ENCODE measurements at places on chromosomes 7 and 10.

GRCh38 chr7:158582089-158582456, 5.5 kb downstream of the PTPRN2 start:
- no peak for DNase-seq

DNA sequence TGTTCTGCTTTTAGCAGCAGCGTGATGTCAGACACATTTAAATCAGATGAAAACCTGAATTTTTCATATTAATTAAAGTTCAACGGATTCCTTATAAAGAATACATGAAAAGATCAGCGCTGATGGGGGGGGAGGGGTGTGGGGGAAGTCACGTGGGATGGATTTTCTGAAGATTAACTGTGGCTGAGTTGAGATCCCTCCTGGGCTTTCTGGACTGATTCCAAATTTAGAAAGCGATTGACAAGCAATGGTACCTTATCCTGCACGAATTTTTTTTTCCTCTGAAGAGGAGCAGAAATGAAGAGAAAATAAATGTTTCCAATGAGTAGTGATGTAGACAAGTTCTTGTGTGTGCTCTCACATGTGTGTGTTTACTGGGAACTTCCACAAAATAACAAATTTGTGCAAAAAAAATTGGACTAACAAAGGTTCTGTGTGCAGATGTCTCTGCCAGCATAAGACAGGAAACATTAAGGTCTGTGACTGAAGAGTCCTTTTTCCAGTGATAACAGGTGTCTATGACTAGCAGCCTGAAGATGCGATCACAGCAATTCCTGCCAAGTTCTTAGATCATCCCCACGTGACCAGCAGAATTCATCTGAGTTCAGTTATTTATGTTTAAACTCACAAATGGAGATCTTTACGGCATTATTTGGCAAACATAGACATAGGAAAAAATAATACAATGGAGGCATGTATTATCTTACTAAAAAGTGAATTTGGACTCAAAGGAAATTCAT, 585.2 kb upstream of the CELF2 start:
- no peak for DNase-seq

DNA sequence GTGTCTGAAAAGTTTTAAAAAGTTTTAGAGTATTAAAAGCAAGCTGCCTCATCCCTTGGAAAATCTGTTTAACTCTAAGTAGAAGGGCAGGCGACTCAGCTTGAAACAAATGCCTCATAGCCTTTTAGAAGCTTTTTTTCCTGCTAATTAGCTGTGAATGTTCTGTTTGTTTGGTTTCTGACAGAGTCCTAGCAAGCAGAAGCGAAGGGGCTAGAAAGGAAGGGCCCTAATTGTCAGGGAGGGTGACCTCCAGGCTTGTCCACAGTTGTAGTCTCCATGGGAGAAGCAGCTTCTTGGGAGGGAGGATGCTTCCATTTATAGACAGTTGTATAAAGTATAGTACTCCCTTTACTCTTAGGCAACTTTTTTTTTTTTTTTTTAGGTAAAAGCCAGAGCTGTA, 90.9 kb downstream of the DNAJC1 start:
- DNase-seq: no peak

- DNase-seq: no peak
Observed at GRCh38 chr10:32393911-32394310, 47.0 kb upstream of the EPC1 start.

DNA sequence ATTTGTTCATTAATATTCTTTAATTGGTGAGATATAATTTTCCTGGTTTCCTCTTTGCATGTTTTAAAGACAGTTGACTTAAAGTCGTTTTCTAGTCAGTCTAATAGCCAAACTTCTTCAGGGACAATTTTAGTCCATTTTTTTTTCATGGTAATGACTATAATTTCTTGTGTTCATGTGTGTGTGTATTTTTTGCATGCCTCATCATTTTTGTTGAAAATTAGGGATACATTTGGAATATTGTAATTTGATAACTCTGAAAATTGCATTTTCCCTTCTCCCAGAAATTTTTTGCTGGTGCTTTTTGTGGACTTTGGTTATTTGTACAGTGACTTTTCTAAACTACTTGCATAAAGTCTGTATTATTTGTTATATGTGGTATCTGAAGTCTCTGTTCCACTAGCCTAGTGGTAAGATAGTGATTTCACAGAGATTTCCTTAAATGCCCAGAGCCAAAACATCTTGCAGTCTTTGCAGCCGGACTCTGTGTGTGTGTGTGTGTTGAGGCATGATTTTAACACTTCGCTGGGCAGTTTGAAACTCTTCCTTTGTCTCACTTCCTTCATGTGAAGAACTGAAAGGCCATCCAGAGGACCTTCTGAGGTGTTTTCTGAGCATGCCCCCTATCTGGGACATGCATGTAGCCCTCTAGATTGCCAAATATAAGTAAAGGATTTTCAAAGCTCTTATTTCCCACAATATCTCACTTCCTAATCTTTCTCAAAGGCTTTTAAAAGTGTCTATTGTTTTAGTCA, 40.9 kb upstream of the ZNF365 start:
- DNase-seq: no peak

DNA sequence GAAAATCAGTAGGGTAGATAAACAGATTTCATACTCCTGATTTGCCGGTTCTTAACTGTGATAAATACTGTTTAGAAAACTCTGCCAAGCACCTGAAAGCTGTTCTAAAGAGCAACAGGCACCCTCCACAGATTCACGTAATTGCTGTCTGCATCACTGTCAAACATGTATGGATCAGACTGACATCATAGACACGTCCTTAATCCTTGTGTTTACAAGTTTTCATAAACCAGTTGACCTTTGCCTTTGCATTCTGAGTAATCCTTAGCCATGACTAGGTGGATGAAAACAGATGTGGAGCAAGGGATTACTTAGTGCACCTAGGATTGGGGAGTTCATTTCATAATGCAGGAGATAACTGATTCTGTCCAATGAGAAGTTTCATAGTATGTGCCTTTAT, 41.6 kb downstream of the SLC39A12 start:
- no peak for DNase-seq

DNA sequence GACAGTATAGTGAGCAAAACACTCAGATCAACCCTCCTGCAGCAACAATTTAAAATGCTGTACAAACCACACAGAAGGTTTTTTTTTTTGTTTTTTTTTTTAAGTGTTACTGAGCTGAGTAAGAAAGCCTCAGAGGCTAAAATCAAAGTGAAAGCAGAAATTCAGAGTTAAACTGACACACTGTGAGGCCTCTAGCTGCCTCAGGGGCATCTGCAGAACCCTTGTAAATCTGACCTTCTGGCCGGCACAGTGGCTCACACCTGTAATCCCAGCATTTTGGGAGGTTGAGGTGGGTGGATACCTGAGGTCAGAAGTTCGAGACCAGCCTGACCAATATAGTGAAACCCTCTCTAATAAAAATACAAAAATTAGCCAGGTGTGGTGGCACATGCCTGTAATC, 7.4 kb upstream of the GNA12 start:
- DNase-seq: no peak

DNA sequence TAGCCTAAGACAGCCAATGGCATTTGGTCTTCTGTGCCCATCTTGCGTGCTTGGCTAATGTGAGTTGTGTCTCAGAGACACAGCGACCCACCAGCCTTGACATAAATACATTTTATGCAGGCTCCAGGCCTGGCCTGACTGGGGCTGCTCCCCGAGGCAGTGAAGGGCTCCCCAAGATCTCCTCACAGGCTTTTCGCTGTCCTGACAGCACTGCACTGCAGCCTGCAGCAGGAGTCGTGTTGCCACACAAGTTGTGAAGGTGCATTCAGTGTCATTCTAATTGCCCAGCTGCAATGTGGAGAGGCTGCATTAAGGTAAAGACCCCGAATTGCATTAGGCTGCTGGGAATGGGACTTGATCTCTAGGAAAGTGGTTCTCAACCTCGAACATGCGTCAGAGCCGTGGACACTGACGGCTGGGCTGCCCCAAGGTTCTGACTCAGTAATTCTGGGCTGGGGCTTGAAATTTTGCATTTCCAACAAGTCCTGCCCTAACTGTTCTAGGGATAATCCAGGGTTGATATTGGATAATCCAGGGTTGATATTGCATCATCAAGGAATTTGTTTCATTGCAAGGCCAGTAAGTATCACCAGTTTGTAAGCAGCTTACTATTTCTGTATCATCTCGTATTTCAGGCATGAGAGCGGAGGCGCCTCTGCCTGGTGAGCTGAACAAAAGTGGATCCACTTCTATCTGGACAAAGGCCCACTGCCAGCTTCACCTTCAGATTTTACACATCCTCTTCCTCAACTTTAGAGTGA, 108.7 kb upstream of the INSIG1 start:
- no peak for DNase-seq

DNA sequence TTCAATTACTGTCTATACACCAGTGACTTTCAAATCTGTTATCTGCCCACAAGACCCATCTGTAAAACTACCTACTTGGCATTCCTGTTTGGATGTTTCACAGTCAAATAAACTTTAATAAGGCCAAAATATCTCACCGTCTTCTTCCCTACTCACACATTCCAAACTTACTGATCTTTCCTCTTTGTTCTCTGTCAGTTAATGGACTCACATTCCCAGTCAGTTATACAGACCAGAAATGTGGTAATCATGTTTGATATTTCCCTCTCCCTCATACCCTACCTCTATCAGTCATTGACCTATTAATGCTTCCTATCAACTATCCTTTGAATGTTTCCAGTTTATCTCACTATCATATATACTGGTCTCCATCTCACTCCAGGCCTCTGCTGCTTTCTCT, 28.5 kb upstream of the HDAC9 start:
- DNase-seq: no peak

DNA sequence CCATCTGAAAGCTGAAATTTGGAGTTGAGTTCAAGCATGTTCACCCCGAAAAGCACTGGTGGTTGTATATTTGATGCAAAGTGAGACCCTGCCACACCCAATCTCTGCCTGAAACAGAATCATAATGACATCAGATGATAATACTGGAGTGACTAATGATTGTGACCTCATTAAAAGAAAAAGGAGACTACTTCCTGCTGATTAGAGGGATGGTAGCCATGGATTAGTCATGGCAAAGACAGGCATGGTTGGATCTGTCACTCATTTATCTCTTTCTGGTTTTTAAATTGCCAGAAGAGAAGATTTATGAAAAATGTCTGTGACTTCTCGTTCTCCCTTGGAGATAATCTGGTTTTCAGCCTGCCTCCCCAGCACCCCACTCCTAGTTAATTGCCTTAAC, 101.2 kb downstream of the BAMBI start:
- DNase-seq: no peak

DNA sequence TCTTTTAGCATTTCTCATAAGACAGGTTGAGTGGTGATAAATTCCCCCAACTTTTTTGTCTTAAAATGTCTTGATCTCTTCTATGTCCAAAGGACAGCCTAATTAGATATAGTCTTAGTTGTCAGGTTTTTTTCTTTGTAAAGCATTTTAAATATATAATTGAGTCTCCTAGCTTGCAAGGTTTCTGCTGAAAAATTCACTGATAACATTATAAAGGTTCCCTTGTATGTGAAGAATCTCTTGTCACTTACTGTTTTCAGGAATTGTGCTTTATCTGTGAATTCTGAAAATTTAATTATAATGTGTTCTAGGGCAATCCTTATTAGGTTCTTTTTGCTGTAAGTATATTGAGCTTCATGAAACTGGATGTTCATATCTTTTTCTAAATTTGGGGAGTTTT, 96.8 kb upstream of the ZNF92 start:
- DNase-seq: no peak

DNA sequence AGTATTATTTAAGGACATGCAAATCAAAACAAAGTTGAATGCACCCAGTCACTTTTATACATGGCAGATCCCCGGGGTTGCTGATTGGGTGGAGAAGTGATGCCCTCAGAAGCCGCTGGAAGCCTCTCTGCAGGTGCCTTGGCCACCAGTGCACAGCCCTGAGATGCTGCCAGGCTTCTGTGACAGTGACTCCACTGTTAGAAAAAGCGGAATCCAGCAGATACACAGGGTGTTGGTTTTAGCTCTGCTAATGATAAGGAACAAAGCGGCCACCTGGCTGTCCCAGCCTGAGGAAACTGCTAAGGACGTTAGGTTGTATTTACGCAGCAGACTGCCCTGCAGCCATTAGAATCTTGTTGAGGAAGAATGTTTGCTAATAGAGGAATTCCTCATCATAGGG, 47.5 kb downstream of the JAKMIP3 start:
- DNase-seq: peak; percentile 49

DNA sequence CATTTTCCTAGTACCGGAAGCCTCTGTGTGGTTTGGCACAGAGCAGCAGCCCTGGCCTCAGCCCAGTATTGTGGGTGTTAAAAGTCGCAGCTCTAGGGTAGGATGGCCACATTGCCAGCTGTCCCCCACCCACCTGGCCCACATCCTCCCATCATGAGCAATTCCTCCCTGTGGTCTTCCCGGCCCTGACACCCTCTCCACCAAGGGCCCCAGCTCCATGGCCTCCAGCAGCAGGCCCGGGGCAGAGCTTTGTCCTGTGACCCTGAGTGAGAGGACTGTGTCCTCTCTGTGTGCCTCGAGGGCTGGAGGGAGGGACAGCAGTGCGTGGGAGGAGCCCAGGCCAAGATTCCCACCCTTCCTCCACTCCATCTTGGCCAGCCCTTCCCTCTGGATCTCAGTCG, 93.7 kb downstream of the MYL10 start:
- DNase-seq: no peak

DNA sequence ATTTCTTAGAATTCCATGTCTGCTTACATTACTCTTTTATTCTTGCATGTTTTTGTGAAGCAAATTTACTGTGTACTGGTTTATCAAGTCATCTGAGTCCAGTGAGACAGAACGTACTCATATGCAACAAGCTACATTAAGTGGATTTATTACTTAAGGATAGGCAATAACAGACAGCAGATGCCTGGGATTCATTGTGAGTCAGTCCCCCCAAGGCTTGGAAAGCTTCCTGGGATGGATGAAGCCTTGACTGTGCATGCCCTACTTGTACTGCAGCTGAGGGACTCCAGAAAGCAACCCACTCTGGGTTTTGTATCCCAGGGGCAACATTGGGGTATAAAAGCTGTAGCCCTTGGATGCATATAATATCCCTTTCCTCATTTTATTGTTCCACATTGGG, 113.4 kb upstream of the RAB18 start:
- DNase-seq: no peak

GRCh38 chr10:52746169-52746568, 26.4 kb downstream of the MBL2 start:
- DNase-seq: no peak

- DNase-seq: no peak
Observed at GRCh38 chr7:142787034-142787768, 16.4 kb downstream of the PRSS2 start.

- DNase-seq: no peak
Observed at GRCh38 chr7:137331378-137331777, 12.2 kb downstream of the PTN start.

DNA sequence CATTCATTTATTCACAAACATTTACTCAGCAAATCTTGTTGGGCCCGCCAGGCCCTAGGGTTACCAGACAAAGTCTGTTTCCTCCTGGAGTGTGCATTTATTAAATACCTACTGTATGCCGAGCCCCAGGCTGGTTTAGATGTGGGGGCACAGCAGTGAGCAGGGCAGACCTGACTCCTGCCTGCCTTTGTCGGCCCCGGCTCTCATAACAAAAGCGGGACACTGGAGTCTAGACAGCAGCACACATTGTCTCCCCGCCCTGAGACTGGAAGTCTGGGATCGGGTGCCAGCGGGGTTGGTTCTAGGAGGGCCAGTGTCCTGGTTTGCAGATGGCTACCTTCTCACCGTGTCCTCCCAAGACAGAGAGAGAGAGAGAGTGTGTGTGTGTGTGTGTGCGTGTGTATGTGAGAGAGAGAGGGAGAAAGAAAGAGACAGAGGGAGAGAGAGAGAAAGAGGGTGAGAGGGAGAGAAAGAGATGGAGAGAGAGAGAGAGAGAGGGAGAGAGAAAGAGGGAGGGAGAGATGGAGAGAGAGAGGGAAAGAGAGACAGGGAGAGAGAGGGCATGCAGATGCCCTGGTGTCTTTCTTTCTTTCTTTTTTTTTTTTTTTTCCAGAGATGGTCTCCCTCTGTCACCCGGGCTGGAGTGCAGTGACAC, 25.9 kb downstream of the ELFN1 start:
- DNase-seq: no peak
